ENCODE measurements at places on chromosomes 1 and 21.
A peak's percentile ranks its signal among the peaks of the same experiment; 100 is the strongest.

DNA sequence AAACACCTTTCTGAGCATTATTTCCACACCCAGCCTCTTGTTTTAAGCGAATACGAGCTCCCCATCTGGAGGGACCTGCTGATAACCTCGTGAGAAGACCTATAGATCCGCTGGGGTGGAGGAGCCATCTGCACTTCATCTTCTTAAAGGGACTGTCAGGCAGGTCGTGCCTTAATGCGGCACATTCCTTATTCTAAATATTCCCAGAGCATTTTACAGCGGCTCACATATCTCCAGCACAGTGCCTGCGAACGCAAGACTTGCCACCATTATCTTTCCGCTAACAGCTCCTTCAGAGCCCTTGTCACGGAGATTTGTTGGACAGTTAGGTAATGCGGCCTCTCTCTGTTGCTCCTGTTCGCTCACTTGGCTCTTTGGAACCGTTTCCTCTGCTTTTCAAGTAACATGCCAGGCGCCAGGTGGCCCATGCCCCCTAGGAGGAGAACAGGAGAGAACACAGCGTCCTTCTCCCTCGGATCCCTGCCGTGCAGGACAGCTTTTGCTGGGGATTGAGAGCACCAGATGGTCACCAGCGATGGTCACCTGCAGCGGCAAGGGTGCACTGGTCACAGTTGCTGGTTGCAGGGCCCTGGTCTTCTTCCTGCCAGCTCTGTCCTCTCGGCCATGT lies 162.4 kb downstream of the PGBD5 start:
- no peak for DNase-seq

- DNase-seq: no peak
These were observed 14.8 kb upstream of the COL11A1 start for GRCh38 chr1:103122983-103123720.

DNA sequence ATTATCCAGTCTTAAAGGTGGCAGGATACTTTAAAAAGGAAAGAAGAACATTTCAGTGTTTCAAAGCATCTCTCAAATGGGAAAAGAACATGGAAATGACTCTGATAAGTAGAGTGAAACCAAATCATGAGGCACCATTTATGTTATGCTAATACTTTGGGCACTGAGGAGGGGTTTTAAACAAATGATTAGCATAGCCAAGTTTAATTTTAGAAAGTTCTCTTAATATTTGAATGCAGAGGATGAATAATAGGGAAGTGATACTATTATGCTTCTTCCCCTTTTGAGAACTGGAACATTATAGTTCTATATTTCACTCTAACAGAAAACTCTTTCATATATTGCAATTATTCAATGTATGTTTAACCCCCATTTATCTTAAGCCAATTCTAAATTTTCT lies 1181.9 kb upstream of the PRMT6 start:
- DNase-seq: no peak

- DNase-seq: no peak
These were observed 30.4 kb downstream of the ZNF281 start for GRCh38 chr1:200379432-200379757.

DNA sequence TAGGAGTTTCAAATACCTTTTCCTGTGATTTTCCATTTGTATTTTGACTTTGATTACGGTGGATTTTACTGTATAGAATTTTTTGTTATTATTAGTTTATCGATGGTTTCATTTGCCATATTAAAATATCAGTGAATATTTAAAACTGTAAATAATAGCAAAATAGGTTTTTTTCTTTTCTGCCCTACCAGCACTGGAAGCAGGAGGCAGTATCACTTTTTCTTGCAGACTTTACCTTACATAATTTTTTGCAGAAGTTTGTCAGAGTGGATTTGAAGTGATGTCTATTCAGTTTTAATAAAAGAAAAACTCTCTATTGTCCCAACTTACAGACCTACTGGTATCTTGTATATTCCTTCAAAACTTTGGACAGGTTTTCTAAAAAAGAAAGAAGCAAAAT lies 213.6 kb downstream of the CENPF start:
- no peak for DNase-seq

DNA sequence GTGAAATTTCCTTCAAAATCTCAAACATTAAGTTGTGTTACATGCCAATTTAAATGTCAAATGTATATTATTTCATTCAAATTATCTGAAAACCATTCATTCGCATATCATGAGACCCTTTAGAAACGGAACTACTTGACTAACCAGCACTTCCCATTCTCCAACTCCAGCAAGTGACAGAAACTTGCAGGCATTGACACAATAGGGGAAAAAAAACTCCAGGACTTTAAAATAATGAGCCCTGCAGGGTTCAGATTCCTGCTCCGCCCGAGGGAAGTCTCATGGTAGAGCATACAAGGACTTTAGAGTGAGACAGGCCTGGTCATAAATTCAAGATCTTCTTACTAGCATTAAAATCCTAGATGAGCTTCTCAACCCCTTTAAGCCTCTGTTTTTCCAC lies 138.9 kb downstream of the NR5A2 start:
- DNase-seq: no peak

GRCh38 chr1:228555074-228555994 lies 68.2 kb downstream of the RNF187 start:
- no peak for DNase-seq

- DNase-seq: no peak
These were observed 17.1 kb downstream of the ZNF281 start for GRCh38 chr1:200392625-200393185.

GRCh38 chr1:61192663-61193330 lies 110.4 kb downstream of the NFIA start:
- peak; percentile 68 for DNase-seq

DNA sequence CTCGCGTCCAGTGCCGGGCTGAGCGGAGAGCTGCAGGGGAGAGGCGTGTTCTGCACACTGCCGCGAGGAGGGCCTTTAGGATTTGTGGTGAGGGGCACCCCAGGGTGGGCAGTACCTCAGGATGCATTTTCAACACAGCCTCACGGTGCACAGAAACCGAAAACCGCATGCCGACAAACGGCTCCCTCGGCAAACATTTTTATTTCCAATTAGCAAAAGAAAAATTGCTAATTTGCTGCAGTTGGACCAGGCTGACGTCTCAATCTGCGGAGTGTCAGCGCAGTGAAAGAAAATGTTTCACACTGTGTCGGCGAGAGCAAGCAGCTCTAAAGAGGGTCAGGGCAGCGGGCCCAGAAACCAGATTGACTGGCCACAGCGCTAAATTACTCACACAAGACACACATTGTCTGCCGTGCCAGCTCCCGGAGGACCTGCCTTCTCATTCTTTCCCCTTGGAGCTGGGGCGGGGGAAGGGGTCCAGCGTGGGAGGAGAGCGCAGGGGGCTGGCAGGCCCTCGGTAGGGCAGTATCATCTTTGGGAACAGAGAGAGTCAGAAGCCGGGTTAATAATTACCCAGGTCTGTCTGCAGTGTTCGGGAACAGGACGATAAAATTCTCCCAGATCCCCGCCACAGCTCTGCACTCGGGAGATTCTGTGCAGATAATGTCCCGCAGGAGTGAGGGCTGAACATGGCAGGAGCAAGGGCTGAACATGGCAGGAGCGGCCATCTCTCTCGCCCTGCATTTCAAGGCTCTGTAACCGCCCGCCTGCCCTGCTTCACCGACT lies 150.2 kb downstream of the PRDM16 start:
- DNase-seq: no peak

DNA sequence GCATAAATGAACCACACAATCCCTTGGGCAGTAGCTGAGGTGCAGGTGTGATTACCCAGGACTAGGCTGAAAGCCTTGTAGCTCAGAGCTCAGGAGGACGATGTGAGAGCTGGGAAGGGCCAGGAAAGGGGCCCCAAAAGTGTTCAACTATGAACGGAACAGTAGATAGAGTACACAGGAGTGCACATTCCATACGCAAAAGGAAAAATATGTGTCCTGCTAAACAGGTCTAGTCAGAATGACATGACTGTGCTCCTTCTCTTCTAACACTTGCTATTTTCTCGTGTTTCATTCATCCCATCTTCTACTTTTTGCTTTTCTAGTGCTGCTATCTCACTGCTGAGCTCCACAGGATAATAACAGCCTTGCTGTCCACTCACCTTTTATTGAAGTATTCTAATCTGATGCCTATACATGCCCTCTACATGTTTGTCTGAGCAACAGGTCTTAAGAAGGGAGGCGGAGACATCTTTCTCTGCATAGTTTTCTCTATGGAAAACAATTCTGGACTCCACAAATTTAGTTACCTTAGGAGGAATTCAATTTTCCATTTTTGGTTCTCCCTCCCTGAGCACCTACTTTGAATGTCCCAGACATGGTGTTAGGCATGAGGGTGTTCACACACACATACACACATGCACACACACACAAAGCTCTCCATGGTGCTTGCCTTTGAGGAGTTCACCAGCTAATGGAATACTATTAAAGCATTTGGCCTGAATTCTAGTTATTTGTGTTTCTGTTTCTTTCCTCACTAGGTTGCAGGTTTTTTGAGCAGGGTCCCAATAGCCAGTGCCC lies 3.4 kb downstream of the S100A10 start:
- no peak for DNase-seq

GRCh38 chr1:88979054-88979748 lies 13.2 kb downstream of the KYAT3 start:
- DNase-seq: no peak

DNA sequence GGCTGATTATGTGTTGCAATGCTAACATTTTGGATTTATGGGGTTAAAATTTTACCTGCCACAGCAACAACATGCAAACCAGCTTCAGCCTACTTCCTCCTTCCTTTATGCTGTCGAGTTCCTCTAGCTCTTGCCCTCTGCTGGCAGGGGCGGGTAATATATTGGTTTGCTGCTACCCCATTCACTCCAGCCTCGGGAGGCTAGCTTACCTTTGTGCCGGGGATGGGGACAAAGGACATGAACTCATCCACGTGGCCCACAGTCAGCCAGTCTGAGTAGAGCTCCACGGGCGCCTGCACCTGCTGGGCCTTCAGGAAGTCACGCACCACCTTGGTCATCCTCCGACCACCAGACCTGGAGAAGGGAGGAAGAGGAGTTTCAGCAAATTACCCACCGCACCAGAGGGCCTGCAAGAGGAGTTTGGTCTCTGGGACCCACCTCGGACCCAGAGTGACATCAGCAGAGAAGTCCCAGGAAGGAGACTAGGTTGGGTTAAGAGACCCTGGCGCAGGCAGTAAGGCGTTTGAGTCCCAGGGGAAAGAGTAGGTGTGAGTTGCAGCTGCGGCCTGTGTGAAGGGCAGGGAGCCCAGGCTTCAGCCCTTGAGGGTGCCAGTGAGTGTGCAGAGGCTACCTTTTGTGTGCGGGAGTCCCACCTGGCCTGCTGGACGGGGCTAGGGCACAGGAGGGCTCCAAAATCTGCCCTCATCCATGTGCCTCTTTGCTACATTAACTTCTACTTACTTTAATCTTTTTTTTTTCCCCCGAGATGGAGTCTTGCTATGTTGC lies 21.8 kb upstream of the SDHB start:
- DNase-seq: no peak

DNA sequence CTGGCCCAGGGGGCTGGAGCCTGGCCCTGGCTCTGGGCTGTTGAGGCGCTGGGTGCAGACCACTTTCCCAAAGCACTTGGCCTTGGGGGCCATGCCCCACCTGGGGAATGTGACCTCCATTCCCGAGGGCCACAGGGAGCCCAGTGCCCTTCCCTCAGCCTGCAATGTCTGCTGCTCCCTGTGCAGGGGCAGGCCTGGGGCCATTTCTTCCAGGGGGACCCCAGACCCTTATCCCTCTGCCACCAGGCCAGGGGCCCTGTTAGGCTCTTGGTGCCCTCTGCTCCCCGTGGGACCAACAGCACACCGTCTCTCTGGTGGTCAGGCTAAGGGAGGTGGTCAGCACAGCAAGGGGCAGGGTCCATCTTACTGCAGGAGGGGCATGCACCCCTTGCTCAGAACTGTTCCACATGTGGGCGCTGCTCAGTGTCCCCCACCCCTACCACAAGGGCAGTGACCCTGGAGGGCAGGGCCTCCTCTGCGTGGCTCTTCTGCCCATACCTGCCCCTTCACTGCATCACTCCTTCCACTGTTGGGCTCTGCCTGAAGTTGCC lies 1.1 kb upstream of the TMEM52 start:
- DNase-seq: no peak

GRCh38 chr1:116769561-116769977 lies 15.3 kb downstream of the CD2 start:
- DNase-seq: no peak

GRCh38 chr1:118751166-118751565 lies 237.0 kb downstream of the TBX15 start:
- DNase-seq: no peak

- no peak for DNase-seq
These were observed 43.4 kb downstream of the ZZZ3 start for GRCh38 chr1:77639056-77639455.

DNA sequence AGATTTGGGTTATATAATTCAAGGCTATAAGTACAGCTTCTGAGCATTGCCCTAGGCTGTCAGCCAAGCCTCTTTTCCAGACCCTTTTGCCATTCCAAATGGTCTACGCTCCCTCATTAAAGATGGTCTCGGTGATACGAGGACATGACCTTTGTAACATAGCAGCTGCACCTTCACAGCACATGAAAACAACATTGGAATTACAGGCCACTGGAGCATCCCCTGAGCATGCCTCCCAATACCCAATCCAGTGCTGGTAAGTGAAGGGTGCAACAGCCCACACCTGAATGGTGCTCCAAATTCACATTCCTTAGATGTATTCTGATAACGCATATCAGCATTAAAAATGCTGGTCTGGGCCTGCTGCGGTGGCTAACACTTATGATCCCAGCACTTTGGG lies 20.1 kb upstream of the PTPRF start:
- DNase-seq: no peak

DNA sequence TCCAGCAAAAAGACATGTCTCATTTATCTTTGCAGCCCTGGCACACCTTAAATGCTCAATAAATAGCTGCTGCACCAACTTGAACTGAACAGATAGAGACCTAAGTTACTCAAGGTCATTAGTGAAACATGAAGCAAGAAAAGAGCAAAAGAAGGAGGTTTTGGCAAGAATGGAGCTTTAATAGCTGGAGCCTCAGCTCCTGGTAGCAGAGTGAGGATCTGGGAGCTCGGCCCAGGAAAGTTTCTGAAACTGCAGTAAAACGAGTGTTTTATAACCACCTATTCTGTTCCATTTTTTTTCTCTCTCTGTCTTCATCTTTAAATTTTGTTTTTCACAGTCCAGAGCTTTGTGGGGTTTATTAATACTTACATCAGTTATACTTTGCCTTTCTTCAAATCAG lies 207.5 kb downstream of the SETD4 start:
- no peak for DNase-seq

DNA sequence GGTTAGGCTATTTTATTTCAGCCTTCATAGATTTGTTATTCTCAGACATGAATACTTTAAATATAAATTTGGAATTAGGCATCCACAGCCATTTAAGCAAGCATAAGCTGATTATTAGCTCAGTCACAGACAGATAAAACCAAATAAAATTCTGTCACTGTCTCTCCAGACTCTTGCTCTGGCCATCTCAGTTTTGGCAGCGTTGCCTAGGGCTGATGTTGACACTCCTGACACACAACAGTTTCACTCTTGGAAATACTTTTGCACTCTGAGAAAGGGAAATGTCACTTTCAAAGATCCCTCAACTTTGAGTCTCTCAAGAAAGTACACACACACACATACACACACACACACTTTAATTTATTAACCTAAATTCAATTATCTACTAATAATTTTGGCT lies 372.7 kb downstream of the BRINP3 start:
- no peak for DNase-seq

Measured in NCI-H1105 treated with DMSO at 0.1 percent for 48 hours (cell line).